ENCODE measurements at places on chromosomes 7 and 10.

DNA sequence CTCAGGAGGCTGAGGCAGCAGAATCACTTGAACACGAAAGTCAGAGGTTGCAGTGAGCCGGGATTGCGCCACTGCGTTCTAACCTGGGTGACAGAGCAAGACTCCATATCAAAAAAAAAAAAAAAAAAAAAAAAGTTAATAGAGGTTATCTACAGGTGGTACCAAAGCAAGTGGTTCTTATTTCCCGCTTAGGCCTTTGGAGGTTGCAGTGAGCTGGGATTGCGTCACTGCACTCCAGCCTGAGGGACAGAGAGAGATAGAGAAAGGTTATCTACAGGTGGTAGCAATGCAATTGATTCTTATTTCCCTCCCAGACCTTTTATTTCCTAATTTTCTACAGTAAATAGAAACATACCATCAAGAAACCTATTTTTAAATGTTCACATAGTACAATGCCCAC is 98.2 kb downstream of the DLG5 start:
- DNase-seq, result no peak

DNA sequence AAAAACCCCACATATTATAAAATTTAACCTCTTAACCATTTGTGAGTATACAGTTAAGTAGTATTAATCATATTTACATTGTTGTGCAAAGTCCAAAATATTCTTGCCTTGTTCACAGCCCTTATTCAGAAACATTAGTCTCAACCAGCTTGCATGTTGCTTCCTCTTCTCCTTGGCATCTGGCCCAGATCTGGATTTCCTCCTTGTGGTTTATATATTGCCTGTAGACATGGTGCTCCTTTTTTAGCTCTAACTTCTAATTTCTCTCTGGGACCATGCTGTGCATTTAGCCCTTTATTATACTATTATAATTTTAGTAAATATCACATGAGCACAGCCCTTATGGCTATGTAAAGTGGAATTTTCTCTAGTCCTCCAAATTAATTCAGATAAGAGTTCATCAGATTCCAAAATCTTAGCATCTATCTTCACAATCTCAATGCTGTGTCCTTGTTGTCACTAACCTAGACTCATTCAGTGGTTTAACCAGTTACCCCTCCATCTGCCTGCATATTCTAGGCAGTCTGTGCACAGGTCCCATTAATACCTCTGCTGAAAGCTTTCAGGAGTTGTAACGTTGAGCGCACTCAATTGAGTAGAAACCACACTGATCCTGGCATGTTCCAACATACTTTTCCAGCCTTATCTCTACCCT is 7.9 kb downstream of the CPED1 start:
- DNase-seq, result no peak

DNA sequence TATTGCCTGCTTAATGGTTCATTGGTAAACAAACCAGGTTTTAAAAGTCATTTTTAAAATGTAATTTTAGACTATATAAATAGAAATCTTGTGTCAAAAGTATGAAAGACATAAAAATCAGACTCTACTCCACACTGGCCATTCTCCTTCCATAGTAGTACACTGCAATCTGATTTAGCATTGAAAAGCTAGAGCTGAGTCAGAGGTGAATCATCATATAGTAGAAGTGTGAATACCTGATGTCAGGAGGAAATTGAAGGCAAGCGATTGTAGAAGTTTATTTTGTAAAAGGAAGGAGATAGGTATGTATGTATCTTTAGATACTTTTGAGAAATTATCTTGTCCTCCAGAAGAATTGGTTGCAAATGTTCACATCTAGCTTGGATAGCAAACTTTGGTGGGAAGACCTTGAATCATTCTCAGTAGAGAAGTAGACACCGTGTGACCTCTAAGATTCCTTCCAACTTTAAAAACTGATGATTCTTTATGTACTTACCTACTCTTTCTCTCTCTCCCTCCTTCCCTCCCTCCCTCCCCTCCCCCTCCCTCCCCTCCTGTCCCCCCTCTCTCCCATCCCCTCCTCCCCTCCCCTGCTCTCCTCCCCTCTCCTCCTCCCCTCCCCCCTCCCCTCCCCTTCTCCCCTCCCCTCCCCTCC is 88.1 kb downstream of the BTAF1 start:
- no peak for DNase-seq

- DNase-seq, result no peak
Measured at GRCh38 chr7:45181286-45181960, 23.8 kb downstream of the RAMP3 start.

GRCh38 chr10:93904901-93905300 is 11.1 kb downstream of the SLC35G1 start:
- no peak for DNase-seq

DNA sequence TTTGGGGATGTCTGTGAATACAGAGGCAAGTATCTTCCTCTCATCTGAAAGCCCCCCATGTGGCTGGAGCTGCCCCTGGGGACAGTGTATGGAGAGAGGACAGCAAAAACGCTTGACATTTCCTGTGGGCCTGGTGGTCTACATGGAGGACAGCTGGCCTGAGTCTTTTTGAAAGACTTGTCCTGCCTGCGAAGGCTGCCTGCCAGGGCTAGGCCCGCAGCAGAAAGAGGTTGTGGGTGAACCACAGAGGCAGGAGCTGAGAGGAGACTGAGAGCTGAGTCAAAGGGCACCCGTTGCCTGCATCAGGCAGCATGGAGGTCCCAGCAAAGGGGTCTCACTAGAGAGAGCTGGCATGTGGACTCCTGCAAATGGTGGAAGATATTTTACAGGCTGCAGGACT is 66.4 kb downstream of the KAT6B start:
- no peak for DNase-seq

DNA sequence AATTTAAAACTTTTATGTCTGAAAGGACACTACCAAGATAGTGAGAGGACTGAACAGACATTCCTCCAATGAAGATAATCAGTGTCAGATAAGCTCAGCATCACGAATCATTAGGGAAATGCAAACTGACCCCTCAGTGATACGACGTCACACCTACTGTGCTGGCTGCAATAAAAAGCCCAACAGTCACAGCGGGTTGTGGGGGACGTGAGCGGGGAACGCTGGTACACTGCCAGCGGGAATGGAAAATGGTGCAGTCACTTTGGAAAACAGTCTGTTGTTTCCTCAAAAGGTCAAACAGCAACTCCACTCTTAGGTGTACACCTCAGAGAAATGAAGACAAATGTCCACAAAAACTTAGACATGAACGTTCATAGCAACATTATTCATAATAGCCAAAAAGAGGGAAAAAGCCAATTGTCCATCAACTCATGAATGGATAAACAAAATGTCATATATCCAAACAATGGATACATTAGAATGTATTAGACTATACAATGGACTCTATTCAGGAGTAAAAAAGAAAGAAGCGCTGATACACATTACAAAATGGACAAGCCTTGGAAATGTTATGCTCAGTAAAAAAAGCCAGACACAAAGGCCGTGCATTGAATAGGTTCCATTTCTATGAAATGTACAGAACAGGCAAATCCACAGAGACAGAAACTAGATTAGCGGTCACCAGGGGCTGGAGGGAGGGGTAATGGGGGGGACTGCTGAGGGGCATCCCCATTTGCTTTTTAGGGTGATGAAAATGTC is 2.4 kb upstream of the ECHS1 start:
- DNase-seq, result no peak

GRCh38 chr10:128680116-128680515 is 553.9 kb upstream of the MKI67 start:
- no peak for DNase-seq

- no peak for DNase-seq
Measured at GRCh38 chr7:107700570-107700969, 39.9 kb downstream of the SLC26A4 start.

DNA sequence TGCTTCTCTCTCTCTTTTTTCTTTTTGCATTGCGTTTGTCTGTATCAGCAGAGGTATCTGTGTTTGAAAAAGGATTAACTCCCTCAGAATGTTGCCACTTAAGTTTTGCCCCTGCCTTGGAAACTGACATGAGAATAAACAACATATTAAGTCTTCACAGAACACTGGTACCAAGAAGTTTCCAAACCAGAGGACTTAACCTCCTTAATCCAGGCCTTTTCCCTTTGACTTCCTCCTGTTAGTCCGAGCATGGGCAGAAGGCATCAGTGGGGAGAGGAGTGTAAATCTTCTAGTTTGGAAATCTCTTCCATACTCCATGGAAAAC is 681.4 kb downstream of the LRMDA start:
- DNase-seq, result no peak

- no peak for DNase-seq
Measured at GRCh38 chr7:2273866-2274265, 31.8 kb downstream of the NUDT1 start.

GRCh38 chr10:113084031-113084430 is 134.0 kb downstream of the TCF7L2 start:
- no peak for DNase-seq

DNA sequence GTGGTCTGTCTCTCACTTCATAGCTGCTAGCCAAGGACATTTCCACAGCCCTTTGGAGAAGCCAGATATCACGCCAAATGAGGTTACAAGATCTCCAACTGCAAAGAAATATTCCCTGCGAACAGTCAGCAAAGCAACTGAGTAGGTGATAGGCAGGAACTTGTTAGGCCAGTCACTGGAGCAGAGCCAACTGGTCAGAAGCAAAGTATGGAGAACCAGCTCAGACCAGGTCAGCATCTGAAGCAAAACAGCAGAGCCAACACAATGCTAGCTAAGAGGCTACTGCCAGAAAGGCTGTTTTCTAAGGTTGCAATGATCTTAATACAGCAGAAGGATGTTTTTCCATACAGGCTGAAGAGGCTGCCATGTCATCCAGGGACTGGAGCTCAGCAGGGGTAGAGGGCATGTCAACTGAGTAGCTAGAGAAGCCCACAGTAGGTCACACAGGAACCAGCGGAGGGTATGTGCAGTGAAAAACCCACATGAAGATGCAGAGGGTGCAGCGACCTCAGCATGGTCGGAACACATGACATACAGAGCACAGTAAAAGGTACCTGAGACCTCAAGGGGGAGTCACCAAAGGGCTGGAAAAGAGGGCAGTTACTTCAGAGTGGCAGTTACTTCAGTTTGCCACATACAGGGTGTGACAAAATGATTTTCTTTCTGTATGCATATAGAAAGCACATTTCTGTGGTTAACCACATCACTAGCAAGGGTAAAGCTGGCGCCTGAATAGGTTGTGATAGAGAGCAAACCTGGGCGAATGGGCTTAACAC is 8.9 kb downstream of the SEC31B start:
- no peak for DNase-seq

DNA sequence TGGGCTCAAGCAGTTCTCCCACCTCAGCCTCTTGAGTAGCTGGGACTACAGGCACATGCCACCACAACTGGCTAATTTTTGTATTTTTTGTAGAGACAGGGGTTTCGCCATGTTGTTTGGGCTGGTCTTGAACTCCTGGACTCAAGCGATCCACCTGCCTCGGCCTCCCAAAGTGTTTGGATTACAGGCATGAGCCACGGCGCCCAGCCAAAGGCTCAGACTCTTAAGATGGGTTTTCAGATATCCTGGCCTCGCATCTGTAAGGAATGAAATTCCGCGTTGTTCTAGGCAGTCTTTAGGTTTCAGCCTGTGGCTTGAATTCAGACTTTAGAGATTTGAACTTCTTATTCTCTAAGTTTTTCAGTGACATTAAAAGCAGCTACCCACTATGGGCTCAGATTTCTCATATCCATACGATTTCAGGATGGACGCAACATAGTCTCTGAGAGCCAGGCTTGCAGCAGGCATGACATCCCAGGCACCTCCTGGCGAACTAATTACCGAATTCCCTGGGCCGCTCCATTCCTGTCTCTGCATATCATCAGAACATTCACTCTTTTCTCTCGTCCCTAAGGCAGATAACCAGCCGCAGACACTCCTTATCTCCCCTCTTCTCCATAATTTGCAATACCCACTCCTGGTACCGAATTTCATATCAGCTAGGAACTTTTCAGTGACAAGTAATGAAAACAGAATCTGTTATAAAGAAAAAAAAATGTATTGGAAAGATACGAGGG is 29.7 kb downstream of the IL15RA start:
- DNase-seq, result no peak

DNA sequence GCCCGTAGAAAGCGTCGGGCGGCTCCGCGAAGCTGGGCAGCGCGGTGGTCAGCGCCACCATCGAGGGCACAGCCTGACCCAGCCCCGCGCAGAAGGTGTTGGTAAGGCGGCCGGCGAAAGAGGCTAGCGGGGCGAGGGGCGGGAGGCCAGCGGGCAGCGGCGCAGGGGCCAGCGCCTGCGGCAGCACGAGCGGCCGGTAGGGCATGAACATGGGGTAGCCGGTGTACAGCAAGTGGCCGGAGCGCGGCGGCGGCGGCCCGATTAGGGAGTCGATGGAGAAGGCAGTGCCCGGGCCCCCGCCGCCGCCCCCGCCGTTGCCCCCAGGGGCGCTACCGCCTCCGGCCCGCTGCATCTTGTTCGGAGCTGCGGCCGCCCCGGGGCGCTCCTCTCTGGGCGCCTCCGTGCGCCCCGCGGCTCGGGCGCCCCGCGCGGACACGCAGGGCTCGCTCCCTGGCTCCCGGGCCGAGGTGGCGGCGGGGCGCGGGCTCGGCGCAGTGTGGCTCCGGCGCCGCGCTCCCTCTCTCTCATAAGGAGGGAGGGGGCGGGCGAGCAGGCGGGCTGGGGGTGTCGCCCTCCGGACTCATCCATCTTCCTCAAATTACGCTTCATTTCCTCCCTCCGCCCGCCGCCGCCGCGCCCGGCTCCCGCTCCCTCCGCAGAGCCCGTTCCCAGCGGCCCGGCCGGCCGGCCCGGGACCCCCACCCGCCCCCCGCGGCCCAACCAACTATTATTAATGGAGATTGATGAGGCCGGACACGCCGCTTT is at the start of gene GBX1:
GBX1 (minus strand) TSS at position 498 of the 765 bp plus-strand sequence; CDS start at position 352, 146 bp downstream.
- DNase-seq, result no peak

GRCh38 chr7:152158801-152159587 is 133.5 kb downstream of the GALNT11 start:
- no peak for DNase-seq

- no peak for DNase-seq
Measured at GRCh38 chr10:47245731-47246350, 54.2 kb upstream of the GDF10 start.

DNA sequence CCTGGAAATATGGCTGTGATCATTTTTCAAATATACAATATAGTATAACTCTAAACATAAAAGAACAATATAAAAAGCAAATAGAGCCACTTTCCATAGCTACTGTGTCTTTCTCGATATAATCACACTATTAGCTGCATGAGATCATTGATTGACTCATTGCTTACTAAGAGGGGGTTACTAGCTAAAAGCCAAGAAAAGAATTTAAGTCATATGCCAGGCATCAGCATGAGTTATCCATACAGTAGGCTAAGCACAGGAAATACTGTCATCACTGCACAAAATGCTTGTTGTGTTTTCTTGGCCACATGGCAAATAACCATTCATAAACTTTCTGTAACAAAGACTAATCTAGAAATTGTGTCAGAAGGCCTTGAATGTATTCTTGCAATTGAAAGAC is 18.8 kb upstream of the ABCB5 start:
- no peak for DNase-seq

DNA sequence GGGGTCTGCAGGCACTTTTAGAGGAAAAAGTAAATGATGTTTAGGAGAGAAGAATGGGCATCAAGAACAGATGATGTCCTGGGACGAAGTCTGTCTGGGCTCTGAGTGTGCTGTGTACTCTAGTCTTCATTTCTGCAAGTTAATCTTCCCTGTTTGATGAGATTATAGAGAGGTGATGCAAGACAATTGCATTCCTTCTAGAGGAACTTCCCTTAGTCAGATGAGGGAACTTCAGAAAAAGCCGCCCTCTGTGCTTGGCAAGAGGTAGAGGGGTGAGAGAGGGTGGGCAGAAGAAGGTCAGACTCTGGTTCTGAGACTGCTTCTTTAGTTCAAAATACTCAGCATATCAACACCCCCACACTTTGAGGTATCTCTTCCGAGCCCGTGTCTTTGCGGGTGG is 797.9 kb downstream of the LRMDA start:
- no peak for DNase-seq

All from stimulated activated CD4-positive, alpha-beta T cell treated with anti-CD3 and anti-CD28 coated beads, Interleukin-1b, Interleukin-23, amount 100 ng/mL, for 24 hours (primary cell).